NCI-H510A (cell line): ENCODE measurements at places on chromosomes 6 and 20.

GRCh38 chr6:37283268-37283667 lies 25.3 kb upstream of the TMEM217 start:
- DNase-seq, result no peak

DNA sequence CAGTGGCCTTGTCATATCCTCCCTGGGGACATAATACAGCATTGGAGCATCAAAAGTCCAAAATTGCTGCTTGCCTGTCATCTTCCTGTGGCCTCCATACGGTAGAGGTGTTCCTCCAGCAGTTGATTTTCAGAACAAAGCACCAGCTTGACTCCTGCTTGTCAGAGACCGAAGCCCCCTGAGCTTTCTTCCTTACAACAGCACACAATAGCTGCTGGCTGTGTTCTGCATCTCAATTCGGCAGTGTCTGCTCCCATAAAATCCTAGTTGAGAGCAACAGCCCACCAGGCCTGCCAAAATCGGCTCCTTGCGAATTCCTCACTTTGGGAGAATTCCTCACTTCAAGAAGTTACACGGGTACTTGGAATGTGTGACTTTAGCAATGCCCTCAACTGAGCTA lies 372.9 kb downstream of the SAMD5 start:
- DNase-seq, result no peak

GRCh38 chr6:145968051-145968450 lies 3.9 kb upstream of the SHPRH start:
- DNase-seq, result no peak

- DNase-seq, result peak; percentile 16
Measured at GRCh38 chr20:38460040-38460623, 12.5 kb upstream of the RALGAPB start.

DNA sequence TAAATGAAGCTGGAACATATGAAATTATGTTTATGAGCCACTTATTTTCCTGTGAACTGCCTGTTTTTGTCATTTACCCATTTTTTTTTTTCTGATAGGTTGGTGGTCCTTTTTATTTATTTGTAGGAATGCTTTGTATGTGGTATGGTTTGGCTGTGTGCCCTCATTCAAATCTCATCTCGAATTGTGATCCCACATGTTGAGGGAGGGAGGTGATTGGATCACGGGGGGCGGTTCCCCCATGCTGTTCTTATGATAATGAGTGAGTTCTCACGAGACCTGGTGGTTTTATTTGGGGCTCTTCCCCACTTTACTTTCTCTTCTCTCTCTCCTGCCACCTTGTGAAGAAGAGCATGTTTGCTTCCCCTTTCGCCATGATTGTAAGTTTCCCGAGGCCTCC lies 77.3 kb downstream of the CDH26 start:
- DNase-seq, result no peak

- no peak for DNase-seq
Measured at GRCh38 chr20:37347891-37348791, 2.2 kb downstream of the SRC start.

GRCh38 chr6:30042914-30043313 lies 18.2 kb upstream of the POLR1H start:
- DNase-seq, result no peak

- no peak for DNase-seq
Measured at GRCh38 chr6:109242029-109242428, 140.2 kb downstream of the CD164 start.

DNA sequence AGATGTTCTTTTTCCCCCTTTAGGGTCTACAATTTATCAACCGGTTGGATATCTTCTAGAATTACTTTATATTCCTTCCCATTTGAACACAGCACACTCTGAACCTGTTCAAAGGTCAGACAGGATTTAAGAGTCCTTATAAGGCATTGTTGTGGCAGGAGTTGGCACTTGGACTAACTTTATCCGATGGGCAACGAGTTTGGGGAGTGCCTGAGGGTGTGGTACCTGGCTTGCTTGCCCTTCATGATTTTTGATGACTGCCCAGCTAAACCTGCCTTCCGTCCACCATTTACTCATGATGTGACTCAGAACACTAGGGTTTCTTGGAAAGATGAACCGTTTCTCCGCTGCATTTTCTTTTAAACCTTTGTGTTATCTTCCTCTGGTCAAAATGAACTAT lies 285.2 kb downstream of the FOXC1 start:
- no peak for DNase-seq

DNA sequence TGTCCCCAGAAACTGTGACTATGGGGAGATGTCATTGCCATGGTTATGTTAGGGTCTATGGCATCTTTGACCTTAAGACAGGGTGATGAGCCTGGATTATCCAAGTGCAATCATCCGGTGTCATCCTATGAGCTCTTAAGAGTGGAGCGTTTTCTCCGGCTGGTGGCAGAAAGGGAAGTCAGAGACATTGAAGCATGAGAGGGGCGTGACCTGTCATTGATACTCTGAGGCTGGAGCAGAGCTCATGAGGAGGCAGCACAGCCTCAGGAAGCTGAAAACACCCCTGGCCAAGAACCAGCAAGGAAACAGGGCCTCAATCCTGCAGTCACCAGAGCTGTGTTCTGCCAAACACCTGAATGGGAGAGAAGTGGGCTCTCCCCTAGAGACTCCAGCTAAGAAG lies 59.6 kb downstream of the ANKRD60 start:
- no peak for DNase-seq

- DNase-seq, result no peak
Measured at GRCh38 chr6:118168421-118168820, 261.4 kb downstream of the SLC35F1 start.

DNA sequence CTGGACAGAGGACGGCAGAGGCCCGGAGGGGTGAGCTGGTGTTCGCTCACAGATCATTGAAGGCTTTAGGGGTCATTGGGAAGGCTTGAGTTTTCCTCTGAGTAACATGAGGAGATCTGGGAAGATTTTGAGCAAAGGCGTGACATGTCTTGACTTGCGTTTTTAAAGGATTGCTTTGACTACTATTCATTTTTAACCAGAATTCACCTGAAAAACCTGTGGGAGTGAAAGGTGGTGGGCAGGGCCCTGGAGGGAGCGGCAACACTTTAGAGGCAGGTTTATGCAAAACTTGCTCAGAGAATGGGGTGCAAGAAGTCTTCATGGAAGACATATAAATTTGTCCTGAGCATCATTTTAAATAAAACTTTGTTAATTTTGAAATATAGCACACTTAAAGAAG lies 72.2 kb upstream of the EEF1E1 start:
- no peak for DNase-seq

- no peak for DNase-seq
Measured at GRCh38 chr6:108608453-108609275, 47.9 kb downstream of the FOXO3 start.

DNA sequence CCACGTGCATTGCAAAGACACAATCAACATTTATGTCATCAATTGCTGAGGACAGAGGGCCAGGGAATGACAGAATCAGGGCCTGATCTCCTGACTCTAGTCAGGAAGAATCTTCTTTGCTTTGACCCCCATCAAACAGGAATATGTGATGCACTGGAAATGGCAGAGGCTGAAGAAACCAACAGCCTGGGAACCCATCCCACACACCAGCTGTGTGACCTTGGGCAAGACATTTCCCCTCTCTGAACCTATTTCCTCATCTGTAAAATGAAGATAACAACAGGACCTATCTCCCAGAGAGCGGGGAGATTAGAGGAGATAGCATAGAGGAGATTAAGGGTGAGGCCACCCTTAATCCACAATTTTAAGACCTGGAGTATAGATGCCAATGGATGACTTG lies 1.5 kb downstream of the HNF4A start:
- DNase-seq, result no peak

GRCh38 chr20:44961870-44962267 lies 1.7 kb upstream of the TOMM34 start:
- no peak for DNase-seq

- DNase-seq, result no peak
Measured at GRCh38 chr20:16455324-16455723, 117.9 kb downstream of the KIF16B start.

DNA sequence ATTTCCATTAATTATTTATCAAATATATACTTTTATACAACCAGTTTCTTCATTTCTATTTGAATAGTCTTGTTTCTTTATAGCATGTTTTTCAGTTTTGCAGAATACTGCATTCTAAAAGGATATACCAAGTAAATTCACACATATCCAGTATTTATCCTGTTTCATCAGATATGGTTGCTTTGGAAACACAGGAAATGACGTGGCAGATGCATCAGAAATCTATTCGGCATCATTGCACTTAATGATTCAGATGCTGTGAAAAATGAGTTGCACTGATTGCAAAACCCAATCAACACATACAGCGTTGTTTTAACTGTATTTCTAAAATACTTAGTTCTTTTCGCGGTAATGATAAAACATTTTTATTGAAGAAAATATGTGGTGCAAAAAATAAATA lies 594.9 kb downstream of the CDH26 start:
- no peak for DNase-seq

DNA sequence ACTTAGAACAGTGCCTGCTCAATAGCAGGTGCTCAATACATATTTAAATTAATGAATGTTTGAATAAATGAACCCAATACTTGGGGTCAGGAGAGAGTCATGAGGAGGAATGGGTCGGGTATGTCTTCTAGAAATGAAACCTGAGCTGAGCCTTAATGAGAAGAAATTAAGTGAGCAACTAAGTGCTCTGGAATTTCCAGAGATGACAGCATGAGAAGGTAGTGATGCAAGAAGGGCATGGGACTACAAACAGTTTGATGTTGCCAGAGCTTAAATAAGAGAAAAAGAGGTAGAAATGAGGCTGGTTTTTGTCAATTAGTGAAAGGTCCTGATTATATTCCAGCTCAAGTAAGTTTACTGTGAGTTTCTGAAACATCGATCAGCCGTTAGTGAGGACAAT lies 82.9 kb downstream of the PDE10A start:
- no peak for DNase-seq

- no peak for DNase-seq
Measured at GRCh38 chr6:149867876-149868640, 3.9 kb upstream of the LRP11 start.

DNA sequence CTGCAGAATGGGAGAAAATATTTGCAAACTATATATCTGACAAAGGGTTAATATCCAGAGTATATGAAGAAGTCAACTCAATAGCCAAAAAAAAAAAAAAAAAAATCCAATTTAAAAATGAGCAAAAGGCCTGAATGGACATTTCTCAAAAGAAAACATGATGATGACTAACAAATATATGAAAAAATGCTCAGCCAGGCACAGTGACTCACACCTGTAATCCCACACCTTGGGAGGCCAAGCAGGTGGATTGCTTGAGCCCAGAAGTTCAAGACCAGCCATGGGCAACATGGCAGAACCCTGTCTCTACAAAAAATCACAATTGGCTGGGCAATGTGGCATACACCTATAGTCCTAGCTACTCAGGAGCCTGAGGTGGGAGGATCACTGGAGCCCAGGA lies 2.1 kb upstream of the ECHDC1 start:
- DNase-seq, result no peak

DNA sequence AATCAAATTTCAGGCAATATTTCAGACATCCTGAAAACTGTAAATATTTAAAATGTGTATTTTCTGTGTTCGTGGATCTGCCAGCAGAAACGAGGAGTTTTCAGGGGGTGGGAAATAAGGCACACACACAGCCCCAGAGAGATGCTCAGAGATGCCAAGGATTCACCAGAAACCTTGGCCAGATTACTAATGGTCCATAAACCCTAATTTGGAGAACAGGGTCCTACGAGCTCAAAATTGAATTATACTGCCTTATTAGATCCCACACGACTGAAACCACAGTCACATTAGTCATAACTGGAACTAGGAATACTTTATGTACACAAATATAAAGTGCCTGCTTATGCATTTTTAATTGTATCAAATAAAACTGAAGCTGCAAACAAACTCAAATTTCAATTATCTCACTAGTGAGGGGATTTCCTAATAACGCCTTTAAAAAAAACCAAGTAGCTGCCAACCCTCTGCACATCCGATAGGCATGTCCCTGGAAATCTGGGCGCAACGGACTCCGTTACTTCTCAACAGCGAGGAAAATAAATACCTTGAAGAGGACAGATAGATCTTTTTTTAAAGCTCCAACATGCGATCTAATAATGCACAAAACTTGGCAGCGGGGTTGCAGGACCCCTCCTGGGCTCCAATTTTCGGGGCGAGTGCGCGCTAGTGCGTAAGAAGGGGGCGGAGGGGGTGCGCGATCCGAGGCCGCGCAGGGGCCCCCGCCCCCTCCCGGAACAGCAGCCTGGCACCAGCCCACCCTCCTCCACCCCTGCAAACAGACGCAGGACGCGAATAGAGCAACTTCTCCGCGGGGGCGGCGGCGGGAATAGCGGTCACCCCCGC lies 897 bp downstream of the CHD6 start:
- DNase-seq, result peak; percentile 4

DNA sequence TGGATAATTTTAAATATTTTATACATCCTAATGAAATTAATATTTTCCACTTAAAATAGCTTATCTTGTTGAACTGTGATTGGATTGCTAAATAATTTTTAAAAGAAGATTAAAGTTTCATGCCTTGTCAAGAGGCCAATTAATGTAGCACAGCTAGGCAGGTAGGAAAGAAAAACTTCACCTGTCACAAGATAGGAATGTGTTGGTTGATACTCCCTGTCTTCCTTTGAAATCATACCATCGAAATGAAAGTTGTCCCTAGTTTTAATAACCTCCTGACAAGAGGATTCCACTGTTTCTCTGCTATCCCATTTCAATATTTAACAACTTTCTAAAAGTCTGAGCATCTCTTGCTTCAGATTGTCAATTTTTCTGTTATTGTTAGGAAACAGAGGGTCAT lies 80.8 kb downstream of the BMP6 start:
- no peak for DNase-seq

DNA sequence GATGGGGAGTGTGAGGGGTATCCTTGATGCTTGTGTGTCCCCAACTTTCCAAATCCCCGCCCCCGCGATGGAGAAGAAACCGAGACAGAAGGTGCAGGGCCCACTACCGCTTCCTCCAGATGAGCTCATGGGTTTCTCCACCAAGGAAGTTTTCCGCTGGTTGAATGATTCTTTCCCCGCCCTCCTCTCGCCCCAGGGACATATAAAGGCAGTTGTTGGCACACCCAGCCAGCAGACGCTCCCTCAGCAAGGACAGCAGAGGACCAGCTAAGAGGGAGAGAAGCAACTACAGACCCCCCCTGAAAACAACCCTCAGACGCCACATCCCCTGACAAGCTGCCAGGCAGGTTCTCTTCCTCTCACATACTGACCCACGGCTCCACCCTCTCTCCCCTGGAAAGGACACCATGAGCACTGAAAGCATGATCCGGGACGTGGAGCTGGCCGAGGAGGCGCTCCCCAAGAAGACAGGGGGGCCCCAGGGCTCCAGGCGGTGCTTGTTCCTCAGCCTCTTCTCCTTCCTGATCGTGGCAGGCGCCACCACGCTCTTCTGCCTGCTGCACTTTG lies at the start of gene TNF:
Gene TNF, plus strand, starts transcription at position 231 of the 567 bp plus-strand sequence. Its CDS starts 177 bp downstream, at position 408.
- no peak for DNase-seq

- no peak for DNase-seq
Measured at GRCh38 chr6:135983718-135984343, 132.3 kb downstream of the PDE7B start.
